ENCODE measurements at places on chromosomes 12 and 14.

GRCh38 chr12:44875954-44876543 lies at the start of gene NELL2:
Gene NELL2, minus strand, starts transcription at chr12:44876315. Its CDS starts 446 bp downstream, at chr12:44875869.
- DNase-seq: peak; percentile 84

GRCh38 chr14:74085047-74085637 lies 386 bp downstream of the LIN52 start:
- DNase-seq: no peak

DNA sequence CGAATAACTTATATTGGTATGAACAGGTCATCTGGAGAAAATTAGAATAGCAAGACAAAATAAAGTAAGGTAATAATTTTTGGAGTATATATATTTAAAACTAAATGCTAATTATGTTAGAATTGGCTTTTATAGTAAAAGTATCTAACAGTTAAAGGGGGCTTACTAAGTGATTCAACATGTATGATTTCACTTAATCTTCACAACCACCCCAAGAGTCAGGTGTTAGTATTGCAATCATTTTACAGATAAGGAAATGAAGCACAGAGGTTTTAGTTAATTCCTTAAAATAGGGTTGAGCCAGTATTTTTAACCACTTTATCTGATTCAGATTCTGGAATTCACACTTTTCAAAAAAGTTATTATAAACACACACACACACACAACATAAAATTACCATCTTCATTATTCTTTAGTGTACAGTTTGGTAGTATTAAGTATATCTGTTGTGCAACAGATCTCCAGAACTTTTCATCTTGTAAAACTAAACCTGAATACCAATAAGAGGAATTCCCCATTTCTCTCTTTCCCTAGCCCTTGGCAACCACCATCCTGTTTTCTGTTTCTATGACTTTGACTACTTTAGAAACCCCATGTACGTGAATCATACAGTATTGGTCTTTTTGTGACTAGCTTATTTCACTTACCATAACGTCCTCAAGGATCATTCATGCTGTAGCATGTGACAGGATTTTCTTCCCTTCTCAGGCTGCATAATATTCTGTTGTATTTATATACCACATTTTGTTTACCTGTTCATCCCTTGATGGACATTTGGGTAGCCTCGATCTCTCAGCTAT lies 12.5 kb downstream of the A2M start:
- DNase-seq: no peak

DNA sequence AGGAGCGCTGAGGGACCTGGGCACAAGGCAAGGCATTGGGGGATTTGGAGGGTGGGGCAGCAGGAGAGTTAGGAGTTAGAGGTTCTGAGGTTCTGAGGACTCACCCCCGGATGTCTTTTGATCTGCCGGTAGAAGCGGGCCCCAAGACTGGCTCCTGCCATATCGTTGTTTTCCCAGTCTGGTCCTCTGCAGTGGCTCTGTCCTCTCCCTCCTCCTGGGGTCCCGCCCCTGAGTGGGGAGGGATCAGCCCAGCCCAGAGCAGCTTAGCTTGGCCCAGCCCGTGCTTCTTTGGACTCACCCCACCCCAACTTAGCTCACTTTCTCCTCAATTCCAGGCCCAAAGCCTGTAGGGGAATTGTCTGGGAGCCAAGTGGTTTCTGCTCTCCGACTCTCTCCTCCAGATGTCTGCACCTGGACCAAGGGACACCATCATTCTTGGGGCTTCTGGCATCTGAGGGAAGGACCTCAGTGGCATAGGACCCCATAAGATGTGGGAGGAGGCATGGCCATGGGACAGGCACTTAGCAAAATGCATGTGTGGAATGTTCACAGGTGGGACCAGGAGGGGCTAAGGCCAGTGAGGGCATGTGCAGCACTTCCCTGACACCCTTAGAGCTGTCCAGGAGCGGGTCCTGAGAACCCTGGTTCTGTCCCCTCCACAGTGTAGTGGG lies 7.5 kb downstream of the SHMT2 start:
- DNase-seq: no peak

- peak; percentile 92 for DNase-seq
Observed at GRCh38 chr14:21014761-21015190, 10.1 kb downstream of the NDRG2 start.

GRCh38 chr12:271161-271560 lies 8.5 kb upstream of the SLC6A13 start:
- DNase-seq: no peak

- no peak for DNase-seq
Observed at GRCh38 chr12:22474970-22475720, 69.2 kb downstream of the C2CD5 start.

GRCh38 chr14:95162641-95163040 lies 5.3 kb upstream of the DICER1 start:
- no peak for DNase-seq

GRCh38 chr12:49534731-49535278 lies 4.0 kb upstream of the KCNH3 start:
- no peak for DNase-seq

GRCh38 chr14:77707724-77708408 lies at the start of the genes ALKBH1 and SLIRP:
Gene ALKBH1, minus strand, starts transcription at chr14:77708023. Its CDS starts 19 bp downstream, at chr14:77708004.
Gene SLIRP, plus strand, starts transcription at chr14:77708103. Its CDS starts 9 bp downstream, at chr14:77708112.
- peak; percentile 95 for DNase-seq

DNA sequence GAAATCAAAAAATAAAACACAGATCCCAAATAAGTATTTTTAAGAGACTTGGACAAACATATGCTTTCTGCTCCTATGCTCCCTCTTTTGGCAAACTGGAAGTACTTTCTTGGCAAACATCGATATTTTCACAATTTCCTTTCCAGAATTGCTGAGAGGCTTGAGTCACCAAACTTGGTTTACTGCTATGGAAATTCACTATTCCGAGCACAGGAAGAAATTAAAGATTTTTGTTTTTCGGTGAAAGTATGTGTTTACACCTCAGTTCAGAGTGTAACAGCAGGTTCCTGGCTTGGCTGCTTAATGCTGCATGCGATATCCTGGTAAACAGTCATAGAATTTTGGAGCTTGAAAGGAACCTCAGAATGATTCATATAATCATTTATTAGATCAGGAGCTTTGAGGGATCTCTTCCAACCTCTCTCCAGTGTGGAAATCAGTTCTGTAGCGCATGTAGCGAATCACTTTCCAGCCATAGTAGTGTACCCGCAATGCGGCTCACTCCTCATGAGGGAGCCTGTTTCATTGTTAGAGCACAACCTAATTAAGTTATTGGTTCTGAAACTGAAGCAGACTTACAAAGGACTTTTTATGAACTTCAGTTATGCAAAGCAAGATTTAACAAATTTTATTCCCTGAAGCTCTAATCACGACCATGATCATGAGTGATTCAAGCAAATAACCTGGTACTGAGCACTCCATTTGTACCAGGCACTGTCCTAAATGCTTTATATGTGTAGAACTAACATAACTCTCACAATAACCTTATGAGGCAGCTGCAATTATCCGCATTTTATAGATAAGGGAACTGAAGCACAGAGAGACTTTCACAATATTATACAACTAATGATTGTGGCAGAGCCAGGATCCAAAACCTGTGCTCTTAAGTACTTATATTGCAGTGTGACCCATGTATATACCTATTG lies 56.4 kb upstream of the ATP2A2 start:
- no peak for DNase-seq

DNA sequence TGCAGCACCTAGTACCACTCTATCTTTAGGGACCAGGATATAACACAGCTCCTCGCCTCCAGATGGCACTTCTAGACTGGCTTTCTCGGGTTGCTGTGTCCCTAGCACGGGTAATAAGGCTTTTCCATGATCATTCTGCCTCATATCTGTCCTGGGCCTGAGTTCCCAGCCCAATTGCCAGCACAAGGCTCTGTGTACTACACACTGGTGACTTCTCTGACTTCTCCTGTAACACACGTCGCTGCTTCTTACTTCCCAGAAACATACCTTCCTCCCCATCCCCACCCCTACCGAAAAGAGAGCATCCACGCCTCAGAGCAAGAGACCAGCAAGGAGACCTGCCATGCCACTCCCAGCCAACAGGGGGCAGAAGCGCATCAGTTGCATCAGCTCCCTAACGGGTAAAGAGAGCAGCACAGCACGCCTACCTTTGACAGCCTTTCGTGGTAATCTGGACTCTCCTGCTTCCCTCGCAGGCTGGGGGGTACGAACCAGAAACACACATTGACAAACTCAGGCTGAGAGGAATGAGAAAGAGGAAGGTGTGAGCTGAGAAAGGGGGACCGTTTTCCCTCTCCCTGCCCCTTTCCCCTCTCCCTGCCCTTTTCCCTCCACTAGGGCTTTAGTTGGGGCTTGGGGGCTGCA lies 21.2 kb upstream of the ZNF740 start:
- DNase-seq: peak; percentile 95

Measured in activated effector memory CD4-positive, alpha-beta T cell treated with anti-CD3 and anti-CD28 coated beads, Interleukin-2, amount 50 U/mL, for 16 hours (primary cell).